Activated T-helper 1 cell treated with anti-CD3 and anti-CD28 coated beads, Interleukin-2, amount 50 U/mL, for 16 hours (primary cell): ENCODE measurements at places on chromosomes 2 and 18.

GRCh38 chr2:41736105-41736567, 311.7 kb upstream of the PKDCC start:
- DNase-seq: no peak

DNA sequence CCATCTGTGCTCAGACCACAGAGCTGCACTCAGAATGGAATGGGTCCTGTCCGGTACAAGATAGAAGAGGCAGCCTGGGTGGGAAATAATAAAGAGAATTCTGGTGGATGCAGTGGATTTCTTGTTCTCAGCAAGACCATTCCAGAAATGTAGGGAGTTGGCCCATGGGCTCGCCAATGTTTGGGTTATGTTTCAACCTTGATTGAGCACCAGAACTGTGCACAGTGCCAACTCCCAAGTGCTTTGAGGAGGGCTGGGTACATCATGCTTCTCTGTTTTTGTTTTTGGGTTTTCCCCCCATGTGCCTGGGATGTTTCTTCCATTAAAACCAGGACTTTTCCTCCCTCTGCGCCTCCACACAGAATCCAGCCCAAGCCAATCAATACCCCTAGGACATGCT, 304.1 kb downstream of the TNS1 start:
- DNase-seq: no peak

- DNase-seq: no peak
Observed at GRCh38 chr2:217795067-217795466, 207.7 kb downstream of the TNS1 start.

GRCh38 chr2:138432971-138433370, 68.6 kb upstream of the SPOPL start:
- no peak for DNase-seq

DNA sequence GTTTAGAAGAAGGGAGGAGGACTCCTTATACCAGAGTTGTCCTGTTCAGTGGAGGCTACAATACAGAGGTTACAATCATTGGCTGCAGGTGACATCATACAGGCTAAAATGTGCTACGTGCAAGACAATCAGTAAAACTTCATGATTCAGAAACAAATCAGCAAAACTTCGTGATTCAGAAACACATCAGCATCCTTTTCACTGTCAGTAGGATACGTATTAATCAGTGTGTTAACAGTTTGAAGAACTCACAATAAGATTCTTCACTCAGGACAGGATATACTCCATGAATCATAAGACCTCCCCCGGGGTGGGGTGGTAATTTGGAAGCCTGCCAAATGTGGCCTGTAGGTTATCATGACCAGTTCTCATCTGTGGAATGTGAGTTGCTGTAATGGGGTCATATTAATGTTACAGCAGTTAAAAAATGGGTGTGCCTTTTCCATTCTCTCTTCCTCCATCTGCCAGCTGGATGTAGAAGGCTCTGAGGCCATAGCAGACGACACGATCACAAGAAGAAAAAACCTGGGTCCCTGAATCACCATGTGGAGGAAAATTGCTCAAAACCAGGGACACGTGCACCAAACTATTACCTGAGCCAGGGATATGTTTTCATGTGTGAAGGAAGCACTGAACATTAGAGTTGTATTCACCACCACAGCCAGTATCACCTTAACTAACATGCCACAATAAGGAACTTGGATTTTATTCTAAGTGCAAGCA, 134.8 kb upstream of the CREB1 start:
- no peak for DNase-seq

DNA sequence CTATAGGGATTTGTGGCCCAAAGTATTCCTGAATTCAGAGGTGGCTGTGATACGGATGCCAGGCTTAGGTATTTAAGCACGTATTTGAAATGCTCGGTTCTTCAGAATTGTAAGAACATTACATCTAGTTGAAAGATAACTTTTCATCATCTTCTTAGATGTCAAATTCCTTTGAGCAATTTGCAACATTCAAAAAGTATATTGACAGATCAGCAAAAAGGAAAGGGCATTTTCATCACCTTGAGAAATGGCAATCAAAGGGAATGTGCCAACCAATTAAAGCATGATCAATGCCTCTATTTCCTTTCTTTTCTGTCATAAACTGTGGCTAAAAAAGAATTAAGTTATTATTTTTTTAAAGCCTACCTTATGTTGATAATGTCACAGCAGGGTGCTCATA, 66.3 kb upstream of the LRRTM4 start:
- no peak for DNase-seq

DNA sequence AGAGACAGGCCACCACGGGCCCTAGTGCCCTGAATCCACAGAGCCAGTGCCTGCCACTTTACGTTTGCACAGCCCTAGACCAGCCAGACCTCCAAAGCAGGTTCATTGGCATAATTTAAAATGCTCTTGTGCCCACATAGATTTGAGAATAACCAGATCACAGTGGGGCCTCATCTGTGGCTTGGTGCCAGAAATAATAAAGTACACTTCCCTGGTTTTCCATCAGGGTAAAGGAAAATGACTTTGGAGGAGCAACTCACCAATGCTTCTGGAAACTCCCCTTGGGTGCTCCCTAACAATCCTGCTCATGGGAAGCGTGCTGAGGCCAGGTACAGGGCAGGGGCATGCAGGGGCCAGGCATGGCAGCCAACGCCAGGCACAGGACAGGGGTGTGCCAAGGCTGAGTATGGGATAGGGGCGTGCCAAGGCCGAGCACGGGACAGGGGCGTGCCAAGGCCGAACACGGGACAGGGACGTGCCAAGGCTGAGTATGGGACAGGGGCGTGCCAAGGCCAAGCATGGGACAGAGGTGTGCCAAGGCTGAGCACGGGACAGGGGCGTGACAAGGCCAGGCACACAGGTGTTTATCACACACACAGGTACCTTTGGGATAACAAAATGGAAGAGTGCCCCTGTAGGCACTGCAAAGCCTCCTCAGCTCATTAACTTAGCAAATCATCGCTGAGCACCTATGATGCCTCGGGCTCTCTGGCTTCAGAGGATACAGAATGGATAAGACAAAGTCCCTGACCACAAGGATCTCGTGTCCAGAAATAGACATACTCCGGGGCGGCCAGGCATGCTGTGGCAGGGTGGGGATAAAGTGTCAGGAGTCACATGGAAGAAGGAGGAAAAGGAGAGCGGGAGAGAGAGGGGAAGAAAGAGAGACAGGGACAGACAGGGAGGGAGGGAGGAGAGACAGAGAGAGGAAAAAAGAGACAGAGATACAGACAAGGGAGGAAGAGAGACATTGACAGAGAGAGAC, 334.7 kb downstream of the EIPR1 start:
- DNase-seq: no peak

DNA sequence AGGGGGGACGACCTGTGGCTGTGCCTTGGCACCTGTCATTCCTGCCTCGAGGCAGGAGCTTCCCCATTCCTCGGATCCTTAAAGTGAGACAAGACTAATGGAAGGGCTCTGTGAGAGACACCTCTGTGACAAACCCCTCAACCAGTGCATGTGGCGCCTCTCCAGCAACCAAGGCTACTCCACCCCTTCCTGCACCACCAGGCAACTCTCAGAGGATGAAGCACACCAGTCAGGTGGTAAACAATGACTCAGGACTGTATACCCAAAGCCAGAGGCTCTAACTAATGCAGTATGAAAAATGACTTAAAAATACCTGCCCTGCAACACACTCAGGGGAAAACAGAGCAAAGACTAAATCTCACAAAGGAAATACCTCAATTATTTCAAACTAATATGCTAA, 136.9 kb downstream of the UXS1 start:
- no peak for DNase-seq

DNA sequence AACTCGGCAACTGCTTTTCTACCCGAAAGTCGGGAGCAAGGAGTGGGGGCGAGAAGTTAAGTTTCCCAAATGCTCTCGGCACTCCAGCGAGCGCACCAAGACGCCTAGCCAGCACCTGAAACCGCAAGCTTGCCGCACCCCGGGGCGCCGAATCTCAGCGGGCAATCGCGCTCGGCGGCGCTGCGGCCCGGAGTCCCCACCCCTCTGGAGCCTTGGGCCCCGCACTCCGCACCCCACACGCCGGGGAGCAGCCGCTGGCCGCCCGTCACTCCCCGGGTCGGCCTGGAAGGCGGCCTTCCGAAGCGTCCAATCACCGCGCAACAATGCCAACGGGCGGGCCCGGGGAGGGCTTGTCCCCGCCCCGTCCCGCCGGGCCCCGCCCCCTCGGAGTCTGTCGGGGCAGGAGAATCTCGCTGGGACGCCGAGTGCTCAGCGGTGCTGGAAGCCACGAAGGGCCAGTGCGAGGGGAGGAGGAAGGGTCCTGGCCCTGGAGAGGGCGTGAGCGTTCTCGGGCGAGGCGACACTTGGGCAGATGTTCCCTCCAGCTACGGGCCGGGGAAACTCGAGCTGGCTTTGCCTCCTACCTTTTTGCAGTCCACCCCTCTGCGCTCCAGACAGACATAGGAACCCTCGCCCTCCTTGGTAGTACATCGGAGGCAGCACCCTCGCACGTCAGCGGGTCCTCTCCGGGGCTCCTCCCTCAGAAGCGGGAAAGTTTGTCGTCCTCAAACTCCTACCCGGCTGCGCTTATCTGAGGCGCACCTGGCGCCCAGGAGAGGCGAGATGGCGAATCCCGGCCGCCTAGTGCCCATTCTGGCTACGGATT, 1.1 kb upstream of the ZBTB7C start:
- DNase-seq: peak; percentile 40

DNA sequence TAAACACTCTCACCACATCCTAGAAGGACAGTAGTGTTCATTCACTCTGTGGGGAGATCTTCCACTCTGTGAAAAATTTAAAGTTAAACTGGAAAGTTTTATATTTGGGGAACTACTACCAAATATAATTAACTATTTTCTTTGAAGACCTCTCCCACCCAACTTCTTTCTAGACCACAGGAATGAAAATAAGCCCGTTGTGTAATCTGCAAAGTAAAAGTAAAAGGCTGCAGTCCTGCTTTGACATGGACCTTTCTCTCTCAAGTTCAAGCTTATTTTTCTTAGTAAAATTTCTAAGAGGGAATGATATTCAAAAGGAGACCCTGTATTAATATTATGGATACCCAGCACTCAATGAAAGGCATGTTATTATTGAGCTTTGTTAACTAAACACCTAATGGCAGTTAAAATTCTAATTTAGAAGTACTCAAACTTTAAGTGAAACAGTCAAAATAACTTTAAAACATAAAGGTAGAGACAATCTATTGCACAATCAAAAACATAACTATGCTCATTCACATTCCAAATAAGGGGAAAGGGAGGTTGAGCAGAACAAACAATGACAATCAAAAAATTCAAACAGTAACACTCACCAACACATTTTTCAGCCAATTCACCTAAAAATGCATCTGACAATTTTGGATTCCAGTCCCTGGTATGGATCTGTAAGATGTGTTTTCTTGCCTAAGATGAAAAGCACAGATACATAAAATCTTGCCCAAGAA, 98.5 kb downstream of the ATAD2B start:
- DNase-seq: no peak

DNA sequence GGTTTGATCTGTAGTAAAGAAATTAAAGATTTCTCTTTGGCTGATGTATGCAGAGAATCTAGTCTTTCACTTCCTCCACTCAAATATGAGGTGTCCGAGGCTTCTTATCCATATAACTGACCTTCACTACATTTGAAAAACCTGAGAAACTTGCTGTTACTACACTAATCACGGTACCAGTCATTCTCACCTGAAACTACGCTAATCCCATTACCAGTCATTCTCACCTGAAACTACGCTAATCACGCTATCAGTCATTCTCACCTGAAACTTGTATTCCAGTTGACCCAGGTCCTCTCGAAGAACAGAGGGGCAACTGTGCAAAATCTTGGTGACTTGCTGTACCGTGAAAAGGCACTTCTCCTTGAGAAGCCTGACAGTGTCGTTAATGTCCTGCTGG, 5.1 kb downstream of the MTERF4 start:
- DNase-seq: no peak

DNA sequence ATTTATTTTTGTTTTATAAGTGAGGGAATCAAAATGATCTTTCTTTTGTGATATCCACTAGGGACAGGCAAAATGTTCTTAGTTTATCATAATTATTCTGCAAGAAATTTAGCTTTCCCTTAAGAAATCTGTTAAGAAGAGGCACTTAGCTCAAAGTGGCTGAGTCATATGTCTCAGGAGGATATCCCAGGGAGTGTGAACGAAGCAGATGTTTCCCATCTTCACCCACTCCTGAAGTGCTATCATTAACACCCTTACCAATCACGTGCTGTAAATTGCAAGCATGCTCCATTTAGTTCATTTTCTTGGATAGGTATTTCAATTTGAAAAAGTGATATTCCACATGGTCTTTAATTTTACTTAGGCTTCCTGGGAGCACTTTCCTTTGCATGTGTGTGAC, 774.3 kb upstream of the TMEFF2 start:
- no peak for DNase-seq

GRCh38 chr2:124683536-124684428, 658.7 kb downstream of the CNTNAP5 start:
- no peak for DNase-seq

DNA sequence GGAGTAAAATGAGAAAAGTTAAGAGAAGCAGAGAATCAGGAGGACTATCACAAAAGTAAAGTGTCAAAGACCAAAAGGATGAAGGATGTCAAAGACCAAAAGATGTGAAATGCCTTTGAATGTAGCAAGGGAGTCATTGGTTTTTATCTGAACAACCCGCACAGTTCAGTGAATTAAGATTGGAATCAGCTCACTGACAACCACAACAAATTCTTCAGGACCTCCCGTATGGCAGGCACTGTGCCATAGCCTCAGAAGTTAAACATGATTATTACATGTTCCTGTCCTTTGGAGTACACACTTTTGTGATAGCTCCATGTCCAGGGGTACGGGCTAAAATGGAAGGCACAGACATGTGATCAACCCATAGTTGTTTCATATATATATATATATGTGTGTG, 5.0 kb upstream of the TXNL1 start:
- no peak for DNase-seq

- DNase-seq: no peak
Observed at GRCh38 chr2:135925571-135925970, 49.3 kb upstream of the MCM6 start.

- no peak for DNase-seq
Observed at GRCh38 chr2:119246884-119247843, 23.5 kb downstream of the STEAP3 start.

DNA sequence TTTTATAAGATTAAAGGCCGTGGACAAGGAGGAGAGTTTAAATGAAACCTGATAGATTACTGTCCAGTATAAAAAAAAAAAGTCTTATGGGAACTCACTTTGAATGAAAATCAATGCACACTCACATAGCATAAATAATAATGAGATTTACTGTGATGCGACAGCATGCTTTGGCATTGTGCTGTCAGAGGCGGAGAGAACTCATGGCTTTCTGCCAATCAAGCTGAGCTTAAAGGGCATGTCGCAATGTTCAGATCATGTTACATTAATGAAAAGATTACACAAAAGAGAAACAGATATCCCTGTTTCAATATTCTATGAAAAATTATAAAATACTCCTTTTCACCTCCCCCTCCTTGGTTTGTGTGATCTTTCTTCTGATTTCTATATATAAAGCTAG, 310.8 kb downstream of the ERBB4 start:
- DNase-seq: no peak

DNA sequence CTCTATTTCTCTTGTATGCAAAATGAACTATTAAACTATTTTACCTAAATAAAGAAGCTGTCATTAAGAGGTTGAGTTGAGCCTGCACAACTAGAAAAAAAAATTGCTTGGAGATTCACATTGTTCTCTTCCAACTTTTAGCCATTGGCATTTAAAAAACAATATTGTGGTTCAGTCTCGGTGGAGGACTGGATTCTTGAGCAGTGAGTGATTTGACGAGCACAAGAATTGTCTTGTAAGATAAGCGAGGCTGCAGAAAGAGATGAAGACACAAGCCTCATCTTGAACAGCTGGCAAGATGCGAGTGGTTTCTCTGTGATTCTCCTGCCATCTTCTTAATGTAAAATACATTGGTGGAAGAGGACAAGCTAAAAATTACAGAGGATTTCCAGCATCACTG, 67.0 kb downstream of the GALR1 start:
- DNase-seq: no peak
